ENCODE measurements at places on chromosomes 5 and 9.

- no peak for DNase-seq
Observed at GRCh38 chr9:13665418-13666066, 386.1 kb upstream of the MPDZ start.

- DNase-seq: no peak
Observed at GRCh38 chr9:109599131-109599530, 101.0 kb upstream of the PTPN3 start.

GRCh38 chr5:139382807-139383206, 290 bp downstream of the SLC23A1 start:
- no peak for DNase-seq

DNA sequence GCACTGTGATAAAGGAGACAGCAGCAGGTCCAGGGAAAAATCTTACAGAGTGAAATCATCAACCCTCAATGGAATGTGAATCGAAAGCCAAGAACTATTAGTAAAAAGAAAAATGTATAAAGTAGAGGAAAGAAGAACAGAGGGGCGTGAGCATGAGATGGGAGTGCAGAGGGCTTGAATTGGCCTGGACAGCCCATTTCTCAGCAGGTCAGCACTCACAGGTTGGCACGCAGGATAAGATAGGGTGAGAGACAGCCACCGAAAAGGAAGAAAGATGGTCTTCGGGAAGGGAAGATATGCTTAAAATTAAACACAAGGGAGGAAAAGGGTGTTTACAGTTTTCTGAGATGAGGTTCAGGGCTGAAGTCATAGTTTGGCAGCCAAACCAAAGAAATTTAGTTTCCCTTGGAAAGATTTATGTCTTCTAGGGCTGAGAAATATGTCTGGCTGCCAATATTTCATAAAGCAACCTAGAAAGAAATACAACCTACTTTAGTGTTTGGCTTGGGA, 524.7 kb downstream of the SPATA31D1 start:
- no peak for DNase-seq

DNA sequence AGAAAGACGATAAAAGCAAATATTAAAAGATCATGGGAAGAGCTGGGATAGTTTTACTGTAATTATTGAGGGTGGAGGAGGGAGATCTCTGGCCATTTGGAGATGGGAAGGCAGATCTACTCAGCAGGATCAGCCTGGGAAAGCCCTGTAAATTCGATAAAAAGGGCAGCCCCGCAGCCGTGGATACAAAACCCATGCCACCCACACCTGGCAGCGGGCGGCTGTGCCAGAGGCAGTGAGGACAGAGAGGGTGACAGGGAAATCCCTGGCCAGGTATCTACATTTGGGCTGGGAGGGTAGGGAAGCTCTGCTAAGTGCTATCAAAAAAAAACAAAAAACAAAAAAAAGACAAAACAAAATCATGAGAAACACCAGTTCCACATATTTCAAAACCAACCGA, 379.2 kb upstream of the IRX1 start:
- DNase-seq: no peak

- no peak for DNase-seq
Observed at GRCh38 chr5:150734579-150735384, 24.0 kb downstream of the DCTN4 start.

DNA sequence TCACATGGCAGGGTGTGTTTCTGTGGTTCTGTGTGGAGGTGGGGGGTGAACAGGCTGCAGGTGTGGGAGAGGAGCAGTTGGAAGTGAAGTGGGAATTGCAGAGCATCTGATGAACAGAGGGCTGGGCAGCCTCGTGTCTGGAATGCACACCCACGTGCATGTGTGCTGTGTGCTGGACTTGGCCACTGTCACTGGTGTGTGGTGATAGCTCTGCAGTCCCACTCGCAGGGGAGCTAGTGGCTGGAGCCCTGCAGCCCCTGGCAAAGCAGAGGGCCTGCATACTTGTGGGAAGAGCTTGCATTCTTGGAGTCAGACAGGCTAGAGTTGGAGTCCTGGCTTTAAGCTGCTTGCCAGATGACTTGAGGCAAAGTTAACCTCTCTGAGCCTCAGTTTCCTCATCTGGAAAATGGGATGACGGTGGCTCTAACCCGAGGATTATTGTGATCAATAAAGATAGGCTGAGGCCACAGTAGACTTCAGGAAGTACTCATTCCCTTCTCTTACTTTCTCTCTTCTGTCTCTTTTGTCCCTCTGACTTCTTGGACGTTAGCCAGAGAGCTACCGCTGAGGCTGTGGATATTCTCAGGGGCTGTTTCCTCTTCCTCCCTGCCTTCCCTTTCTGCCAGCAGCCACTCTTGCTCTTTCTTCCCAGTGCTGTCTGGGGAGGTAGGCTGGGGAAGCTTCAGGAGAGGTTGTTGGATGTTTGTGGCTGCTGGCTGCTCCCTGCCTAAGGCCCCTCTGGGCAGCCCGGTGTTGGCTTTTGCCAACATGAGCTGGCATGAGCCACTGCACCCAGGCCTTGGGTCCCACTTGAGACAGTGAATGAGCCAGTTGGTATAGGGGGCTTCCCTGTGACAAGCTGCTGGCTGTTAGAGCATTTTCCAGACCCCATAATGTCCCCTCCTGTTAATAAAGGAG, 18.3 kb downstream of the PSAT1 start:
- DNase-seq: no peak

DNA sequence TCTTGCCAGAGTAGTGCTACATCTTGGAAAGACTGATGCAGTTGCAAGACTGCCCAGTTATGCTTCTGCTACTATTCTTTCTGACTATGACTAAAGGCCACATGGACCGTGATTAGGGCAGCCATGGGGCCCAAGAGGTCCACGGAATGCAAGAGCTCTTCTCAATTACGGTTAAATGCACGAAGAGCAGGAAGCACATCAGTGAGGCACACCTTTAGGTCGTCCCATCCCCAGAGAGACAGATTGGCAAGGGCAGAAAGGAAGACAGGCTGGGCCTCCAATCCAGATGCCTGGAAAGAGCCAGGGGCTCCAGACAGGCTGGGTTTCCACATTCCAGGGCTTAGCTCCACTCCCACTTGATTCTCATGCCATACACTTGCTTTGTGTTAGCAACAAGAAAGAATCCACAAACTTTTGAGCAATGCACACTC, 132.3 kb upstream of the SLIT3 start:
- DNase-seq: no peak

DNA sequence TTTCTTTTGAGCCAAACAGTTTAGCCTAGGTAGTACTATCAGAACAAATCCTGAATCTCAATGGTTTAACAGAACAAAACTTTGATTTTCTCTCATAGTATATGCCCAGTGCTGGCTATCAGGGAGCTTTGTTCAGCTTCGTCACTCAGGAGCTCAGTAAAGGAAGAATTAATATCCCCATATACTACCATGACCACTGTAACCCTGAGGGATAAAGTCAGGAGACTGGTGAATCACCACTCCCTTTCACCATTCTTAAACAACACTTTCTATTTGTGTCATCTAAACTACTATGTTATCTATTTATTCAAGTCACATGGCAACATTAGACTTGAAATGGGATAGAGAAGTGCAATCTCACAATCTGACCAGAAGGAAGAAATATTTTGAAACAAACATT, 522.6 kb upstream of the COX7C start:
- no peak for DNase-seq

- DNase-seq: no peak
Observed at GRCh38 chr5:10932426-10932825, 171.4 kb upstream of the DAP start.

- no peak for DNase-seq
Observed at GRCh38 chr5:170337045-170337733, 39.6 kb upstream of the LCP2 start.

DNA sequence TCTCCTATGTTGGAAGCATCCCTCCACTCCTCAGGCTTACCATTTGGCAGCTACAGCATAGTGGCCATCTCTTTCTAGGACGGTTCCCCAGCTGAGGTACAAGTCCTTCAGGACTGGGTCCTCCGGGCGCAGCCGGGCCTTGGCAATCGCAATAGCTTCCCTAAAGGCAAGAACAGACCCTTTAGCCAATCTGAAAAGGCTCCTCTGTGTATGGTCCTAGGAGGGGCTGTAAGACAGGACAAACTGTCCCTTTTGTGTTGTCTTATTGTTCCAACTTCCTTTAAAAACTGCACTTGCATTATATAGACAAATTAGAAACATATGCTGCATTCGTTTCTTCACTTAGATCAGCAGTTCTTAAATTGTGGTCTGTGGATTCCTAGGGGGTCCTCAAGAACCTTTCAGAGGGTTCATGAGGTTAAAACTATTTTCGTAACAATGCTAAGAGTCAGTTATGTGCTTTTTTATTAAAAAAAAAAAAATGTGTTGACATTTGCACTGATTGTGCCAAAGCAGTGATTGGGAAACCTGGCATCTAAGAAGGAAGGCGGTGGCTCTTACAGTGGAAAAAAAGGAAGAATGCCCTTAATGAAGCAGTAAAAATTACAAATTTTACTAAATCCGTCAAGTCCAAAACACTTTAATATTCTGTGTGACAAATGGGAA, 38.7 kb downstream of the GEMIN5 start:
- no peak for DNase-seq

DNA sequence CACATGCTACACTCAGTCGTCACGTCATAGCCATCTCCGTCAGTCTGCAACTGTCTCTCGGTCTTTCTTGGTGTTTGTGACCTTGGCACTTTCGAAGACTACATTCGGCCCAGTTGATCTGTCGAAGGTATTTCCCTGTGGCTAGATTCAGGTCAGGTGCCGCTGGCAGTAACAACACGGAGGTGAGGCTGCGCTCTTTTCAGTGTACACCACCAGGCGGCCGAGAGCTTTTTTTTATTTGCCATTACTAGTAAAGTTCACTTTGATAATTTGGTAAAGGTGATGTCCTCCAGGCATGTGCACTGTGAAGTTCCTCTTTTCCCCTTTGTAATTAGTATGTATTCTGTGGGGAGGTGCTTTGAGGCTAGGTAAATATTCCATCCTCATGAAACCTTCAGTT, 49.7 kb downstream of the RNF130 start:
- DNase-seq: no peak

- DNase-seq: no peak
Observed at GRCh38 chr5:42761791-42762190, 5.2 kb downstream of the CCDC152 start.

GRCh38 chr9:71036501-71036900, 84.9 kb downstream of the TRPM3 start:
- peak; percentile 0 for DNase-seq

GRCh38 chr5:116559239-116559638, 15.4 kb downstream of the SEMA6A start:
- DNase-seq: no peak

DNA sequence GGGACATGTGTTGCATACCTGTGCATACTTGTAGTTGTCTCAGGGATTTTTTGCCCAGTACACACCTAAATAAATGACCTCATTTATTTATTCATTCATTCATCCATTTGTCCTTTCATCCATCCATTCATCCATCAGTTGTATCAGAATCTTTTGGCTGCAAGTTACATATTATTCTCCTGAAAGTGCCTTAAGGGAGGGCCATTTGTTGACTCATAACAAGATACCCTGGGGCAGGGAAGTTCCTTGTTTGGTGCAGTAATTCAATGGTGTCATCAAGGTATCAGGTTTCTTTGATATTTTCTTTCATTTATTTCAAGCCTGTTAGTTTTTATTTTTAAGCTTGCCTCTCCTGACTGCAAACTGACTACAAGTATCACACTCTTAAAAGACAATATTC, 597.9 kb upstream of the TLE4 start:
- DNase-seq: no peak

DNA sequence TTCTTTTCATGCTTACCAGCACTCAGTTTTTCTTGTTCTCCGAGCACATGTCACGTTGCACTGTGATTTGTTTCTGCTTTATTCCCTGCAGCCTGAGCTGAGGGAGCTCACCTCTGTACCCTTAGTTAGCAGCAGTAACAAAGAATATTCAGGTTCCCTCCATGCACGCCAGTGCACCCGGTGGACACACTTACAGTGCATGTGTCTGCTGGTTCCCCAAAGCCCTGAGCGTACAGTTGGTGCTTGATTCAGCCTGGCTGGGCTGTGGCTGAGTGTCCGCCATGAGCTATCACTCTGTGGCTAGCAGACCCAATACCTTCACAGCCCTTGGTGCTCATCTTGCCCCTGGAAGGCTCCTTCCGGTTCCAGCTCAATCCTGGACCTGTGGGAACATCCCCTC, 93.5 kb downstream of the MVB12B start:
- no peak for DNase-seq

- no peak for DNase-seq
Observed at GRCh38 chr5:31736127-31736526, 97.2 kb downstream of the PDZD2 start.

- no peak for DNase-seq
Observed at GRCh38 chr5:83146441-83146840, 69.1 kb downstream of the XRCC4 start.

GRCh38 chr5:145776886-145777285, 58.3 kb downstream of the PRELID2 start:
- no peak for DNase-seq

- no peak for DNase-seq
Observed at GRCh38 chr9:133864011-133864410, 125.9 kb upstream of the SARDH start.

DNA sequence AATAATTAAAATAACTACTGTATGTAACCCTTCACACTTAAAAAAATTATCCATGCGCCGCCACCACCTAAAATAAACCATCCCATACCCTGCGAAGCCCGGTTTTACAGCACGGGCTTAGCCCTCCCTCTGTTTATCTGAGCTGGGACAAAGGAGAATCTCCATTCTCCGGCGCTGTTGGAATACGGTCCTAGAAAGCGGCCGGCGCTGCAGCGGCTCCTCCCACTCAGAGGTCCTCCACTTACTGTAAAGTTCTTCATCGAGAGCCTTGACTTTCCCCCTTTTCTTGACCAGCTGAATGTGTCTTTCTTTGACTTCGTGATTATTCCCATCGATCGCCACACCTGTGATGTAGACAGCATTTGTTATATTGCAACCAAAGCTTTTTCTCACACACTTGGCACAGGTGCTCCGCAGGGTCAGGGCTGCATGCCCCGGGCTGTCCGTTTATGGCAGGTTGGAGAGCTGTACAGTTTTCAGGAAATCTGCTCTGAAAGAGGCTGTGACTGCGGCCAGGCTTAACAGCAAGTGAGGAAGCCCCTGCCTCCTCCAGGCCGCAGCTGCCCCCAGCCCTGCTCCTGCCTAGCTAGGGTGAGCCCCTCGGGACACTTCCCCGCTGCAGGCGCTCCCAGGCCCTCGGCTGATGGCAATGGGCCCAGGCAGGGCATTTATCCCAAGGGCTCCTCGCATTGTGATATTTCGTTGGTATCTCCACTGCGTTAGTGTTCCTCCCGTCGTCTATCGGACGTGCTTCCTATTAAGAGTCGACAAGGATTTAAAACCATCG, 16.7 kb downstream of the GFPT2 start:
- no peak for DNase-seq

GRCh38 chr9:134591082-134591571, 50.5 kb upstream of the COL5A1 start:
- no peak for DNase-seq

DNA sequence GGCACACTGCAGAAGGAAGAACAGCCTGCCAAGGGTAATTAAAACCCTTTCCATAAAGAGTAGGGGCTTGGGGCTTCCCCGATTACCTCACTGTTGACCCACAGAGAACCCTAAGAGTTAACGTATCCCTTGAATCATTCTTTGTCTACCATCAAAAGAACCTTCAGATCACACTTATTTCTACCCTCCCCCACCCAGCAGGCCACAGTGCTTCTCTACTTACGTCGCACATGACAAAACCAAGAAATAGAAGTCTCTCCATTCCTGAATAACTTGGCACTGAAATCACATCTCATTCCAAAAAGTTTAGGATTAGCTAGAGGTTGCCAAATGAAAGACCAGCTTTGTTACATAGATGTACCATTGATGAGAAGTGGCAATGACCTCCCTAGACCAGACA, 268.7 kb upstream of the GAS1 start:
- no peak for DNase-seq

GRCh38 chr9:84754881-84755280, 85.4 kb downstream of the NTRK2 start:
- DNase-seq: no peak
